Stimulated activated naive CD4-positive, alpha-beta T cell (primary cell): ENCODE measurements at places on chromosomes 3 and 15.

DNA sequence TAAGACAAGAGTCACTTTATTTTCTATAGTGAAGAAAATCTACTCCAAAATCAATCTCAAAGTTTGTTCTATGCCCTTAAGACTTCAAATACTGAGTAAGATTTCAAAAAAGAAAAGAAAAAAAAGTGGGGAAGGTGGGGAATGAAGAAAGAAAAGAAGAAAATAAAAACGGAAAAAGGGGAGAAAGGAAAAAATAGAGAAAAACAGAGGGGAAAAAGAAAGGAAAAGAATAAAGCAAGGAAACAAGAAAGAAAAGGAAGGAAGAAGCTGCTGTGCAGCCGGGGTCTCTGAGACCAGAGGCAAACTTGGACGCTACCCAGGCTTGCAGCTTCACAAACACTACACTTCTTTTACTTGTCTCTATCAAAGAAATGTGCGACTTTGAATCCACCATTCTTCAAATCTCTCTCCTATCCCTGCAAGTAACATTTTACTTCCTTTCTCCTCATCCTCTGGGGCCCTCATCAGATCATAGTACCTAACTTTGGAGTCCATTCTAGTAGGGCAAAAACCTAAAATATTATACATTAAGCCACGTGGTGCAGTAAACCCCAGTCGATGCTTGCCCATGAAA lies 279.8 kb downstream of the FOXP1 start:
- DNase-seq, result peak; percentile 15

- DNase-seq, result no peak
These were observed 32.8 kb upstream of the RASA2 start for GRCh38 chr3:141454054-141454453.

DNA sequence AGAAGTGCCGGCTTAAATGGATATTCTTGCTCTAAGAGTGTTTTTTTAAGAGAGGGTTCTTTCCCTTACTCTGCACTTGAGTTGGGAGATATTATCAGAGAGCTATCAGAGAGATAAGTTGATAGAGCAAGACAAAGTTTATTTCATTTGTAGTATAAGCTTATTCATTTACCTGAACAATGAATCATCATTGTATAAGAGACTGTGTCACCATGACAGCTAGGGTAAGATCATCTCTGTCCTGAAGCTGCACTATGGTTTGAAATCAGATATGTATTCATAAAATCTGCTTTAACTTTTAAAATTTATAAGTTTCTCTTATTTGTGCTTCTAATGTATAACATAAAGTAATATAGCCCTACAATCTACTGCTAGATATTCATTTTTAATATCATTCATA lies 128.1 kb upstream of the ARL6 start:
- DNase-seq, result no peak

DNA sequence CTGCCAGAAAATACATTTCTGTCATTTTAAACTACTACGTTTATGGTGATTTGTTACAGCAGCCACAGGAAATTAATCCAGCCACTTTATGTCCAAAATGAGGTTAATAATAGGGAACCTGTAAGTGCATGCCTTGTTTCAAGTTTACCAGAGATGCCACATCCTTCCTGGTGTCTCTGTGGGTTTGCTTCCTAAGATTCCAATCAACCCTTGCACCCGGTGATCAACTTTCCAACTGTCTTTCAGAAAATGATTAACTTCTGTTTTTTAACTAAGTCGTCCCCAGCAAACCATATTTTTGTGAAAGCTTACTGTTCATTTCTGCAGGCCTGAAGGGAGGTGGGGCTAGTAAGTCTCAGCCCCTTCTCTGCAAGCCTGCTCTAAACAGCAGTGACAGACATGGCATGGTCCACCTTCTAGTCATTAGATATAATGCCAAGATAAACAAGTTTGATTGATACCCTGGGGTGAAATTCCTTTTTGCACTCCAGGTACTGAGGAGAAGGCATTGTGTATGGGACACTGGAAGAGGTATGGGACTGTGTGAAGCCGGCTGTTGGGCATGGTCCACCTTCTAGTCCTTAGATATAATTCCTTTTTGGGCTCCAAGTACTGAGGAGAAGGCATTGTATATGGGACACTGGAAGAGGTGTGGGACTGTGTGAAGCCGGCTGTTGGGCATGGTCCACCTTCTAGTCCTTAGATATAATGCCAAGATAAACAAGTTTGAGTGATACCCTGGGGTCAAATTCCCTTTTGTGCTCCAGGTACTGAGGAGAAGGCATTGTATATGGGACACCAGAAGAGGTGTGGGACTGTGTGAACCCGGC lies 11.1 kb upstream of the TMC3 start:
- no peak for DNase-seq

GRCh38 chr15:88904257-88904623 lies 8.9 kb upstream of the HAPLN3 start:
- DNase-seq, result no peak
